ENCODE measurements at places on chromosomes 2 and 18. TPM values are rescaled to one million over a fixed set of nuclear protein-coding genes. Genes with fewer than 3 reads are reported as not detected.

GRCh38 chr18:1392046-1392445, 487.4 kb downstream of the ADCYAP1 start:
- H3K4me3 ChIP-seq = no peak overlapping the region
- peaks cover 25% of the 10 kb centered on the region for H3K4me1 ChIP-seq
- H3K36me3 ChIP-seq = no peaks in the 10 kb centered on the region

DNA sequence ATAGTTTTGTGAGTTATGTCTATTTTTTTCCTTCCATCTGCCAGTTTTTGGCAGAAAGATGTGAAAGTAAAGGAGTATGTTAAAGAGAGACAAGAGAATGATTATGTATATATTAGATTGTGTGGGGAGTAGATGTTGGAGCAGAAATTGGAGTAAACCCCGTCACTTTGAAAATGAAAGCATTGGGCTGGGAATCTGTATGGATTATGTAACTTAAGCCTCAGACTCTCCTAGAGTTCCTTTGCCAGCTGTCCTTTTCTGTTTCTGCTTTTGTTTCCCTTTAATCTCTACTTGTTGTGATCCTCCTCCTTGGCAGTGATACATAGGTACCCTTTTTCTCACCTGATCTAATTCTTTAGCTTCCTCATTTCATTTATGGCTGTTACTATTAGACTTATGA, 19.2 kb downstream of the CCDC138 start:
- H3K36me3 ChIP-seq = peaks cover 2% of the 10 kb centered on the region
- H3K27me3 ChIP-seq = no peaks in the 10 kb centered on the region
- DNase-seq = no peak

GRCh38 chr2:110868971-110869370, 136.6 kb downstream of the ACOXL start:
- no peaks in the 10 kb centered on the region for H3K36me3 ChIP-seq
- no peak for DNase-seq
- H3K4me1 ChIP-seq = no peaks in the 10 kb centered on the region
- no peak overlapping the region for H3K4me3 ChIP-seq
- H3K27ac ChIP-seq = no peak overlapping the region

The CABLES1 gene
- polyA plus RNA-seq = 3.3 TPM

The RAB3GAP1 gene
- 8.8 TPM for polyA plus RNA-seq
